NCI-H2171 treated with DMSO at 0.1 percent for 48 hours (cell line): ENCODE measurements at places on chromosomes 12 and 14.

- no peak for DNase-seq
These were observed 2.9 kb downstream of the NFKBIA start for GRCh38 chr14:35401422-35402265.

GRCh38 chr14:53531730-53532129, 378.6 kb upstream of the DDHD1 start:
- DNase-seq = no peak

DNA sequence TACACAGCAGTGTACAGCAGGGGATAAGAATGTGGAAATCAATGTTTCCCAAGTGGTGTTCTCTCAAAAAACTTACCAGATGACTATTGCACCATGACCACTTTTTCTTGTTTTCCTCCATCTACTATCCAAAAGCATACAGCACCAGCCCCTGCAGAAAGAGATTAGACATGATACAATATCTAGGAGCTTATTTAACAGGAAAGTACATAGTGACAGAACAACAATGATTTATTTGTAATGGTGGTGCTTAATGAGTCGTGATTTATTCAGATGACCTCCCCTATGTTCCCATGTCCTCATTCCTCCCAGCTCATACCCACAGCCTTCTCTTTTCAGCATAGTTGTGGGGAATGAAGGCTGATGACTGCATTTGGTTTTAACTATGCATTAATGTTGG, 413.6 kb downstream of the BTG1 start:
- no peak for DNase-seq

GRCh38 chr12:1606021-1606622, 11.7 kb upstream of the FBXL14 start:
- DNase-seq = peak; percentile 88

- DNase-seq = no peak
These were observed 14.8 kb downstream of the P2RX2 start for GRCh38 chr12:132633398-132633797.

- DNase-seq = no peak
These were observed 37.4 kb upstream of the BMP4 start for GRCh38 chr14:53993920-53994607.

DNA sequence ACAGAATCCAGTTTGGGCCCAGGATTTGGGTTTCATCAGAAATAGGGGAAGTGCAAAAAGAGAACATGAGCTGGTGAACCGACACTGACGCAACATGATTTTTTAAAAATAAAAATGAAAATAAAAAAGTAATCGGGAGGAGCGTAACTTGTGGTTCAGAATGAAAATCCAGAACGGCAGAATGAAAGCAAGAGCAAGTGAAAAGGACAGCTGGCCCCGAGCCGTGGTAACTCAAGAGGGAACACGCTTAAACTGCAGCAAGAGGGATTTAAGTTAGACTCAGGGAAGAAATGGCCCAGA, 1.6 kb downstream of the SLC6A12 start:
- DNase-seq = no peak

- no peak for DNase-seq
These were observed 327.2 kb downstream of the EMP1 start for GRCh38 chr12:13523536-13524307.

GRCh38 chr12:111224186-111225066, 144.5 kb downstream of the PHETA1 start:
- DNase-seq = peak; percentile 91

- no peak for DNase-seq
These were observed 8.7 kb downstream of the PGAM5 start for GRCh38 chr12:132719141-132719953.

- peak; percentile 98 for DNase-seq
These were observed 22.5 kb downstream of the MRPS35 start for GRCh38 chr12:27733052-27733656.

DNA sequence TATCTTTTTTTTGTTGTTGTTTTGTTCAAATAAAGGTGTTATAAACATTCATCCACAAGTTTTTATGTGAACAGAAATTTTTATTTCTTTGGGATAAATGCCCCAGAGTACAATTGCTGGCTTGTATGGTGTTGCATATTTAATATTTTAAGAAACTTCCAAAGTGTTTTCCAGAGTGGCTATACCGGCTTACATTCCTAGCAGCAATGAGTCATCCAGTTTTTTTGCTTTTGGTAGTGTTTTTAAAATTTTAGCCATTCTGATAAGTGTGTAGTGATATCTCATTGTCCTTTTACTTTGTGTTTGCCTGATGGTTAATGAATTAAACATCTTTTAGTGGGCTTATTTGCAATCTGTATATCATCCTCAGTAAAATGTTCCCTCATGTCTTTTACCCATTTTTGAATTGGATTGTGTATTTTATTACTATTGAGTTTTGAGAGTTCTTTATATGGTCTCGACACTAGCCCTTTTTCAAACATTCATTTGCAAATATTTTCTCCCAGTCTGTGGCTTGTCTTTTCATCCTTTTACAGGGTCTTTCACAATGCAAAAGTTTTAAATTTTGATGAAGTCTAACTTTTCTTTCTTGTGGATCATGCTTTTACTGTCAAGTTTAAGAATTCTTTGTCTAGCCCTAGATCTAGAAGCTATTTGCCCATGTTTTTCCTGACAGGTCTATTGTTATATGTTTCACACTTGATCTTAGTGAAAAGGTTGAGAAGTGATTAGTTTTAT, 29.5 kb downstream of the PPP4R4 start:
- DNase-seq = no peak

- no peak for DNase-seq
These were observed 22.4 kb downstream of the MAGOHB start for GRCh38 chr12:10590966-10591365.

DNA sequence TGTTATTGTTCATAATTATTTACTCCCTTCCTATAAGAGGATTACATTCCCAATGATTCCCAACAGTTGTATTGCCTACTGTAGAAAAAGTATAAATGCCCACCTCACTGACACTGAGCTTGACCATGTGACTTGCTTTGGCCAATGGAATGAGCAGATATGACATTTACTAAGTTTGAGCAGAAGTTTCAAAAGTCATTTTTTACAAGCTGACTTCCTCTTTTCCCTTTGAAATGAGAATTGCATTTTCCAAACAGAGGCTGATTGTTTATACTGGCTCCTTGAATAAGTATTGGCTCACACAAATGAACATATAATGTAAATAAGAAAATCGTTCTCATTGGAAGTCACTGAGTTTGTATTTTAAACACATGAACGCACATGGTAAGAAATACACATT, 116.4 kb upstream of the LRFN5 start:
- DNase-seq = no peak

DNA sequence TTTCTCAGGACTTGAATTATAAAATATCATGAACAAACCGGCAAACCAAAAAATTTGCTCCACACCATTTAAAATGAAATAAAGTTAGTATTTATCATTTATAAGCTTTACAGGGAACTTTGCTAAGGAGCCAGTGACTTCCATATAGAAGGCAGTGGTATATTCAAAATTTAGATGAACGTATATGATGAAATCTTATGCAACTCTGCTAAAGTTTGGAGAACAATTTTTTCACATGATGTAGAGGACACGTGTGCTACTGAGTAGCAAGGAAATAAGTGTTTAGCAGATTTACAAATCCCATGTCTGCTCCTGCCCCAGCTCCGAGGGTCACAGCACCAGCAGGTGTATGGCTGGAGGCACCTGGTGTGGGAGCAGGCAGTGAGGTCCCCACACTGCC, 70.8 kb upstream of the IFNG-AS1 start:
- DNase-seq = no peak

- DNase-seq = no peak
These were observed 508.1 kb downstream of the PCNX1 start for GRCh38 chr14:71415404-71415690.

- no peak for DNase-seq
These were observed 9.6 kb upstream of the PTPRB start for GRCh38 chr12:70646850-70647249.

DNA sequence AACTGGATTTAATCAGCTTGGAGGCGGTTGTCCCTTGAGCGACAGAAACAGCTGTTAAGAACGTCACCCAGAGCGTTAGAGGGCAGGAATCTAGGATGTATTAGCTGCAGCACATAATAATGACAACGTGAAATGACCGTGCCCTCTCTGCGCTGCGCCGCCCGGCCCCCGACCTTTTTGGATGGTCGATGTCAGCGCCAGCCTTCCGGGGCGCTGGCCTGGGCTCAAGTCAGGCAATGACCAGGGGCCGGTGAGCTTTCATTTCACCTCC, 427 bp upstream of the TMEM120B start:
- peak; percentile 51 for DNase-seq

GRCh38 chr14:82387699-82388098, 854.0 kb upstream of the SEL1L start:
- no peak for DNase-seq

DNA sequence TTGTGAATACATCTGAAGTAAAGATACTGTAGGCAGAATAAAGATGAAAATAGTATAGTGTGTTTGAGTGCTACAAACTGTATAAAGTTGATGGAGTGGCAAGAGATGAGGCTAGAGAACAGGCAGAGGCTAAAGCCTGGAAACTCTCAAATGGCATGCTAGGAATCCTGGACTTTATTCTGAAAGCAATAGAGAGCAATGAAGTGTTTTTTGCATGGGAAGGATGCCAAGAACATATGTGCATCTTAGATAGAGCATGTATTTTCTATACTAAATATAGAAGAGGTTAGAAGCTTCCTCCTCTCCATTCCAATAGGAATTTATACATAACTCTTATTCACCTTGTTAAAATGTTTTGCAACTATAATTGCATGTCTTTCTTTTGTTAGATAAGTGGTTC, 86.3 kb upstream of the TMTC2 start:
- DNase-seq = peak; percentile 49

DNA sequence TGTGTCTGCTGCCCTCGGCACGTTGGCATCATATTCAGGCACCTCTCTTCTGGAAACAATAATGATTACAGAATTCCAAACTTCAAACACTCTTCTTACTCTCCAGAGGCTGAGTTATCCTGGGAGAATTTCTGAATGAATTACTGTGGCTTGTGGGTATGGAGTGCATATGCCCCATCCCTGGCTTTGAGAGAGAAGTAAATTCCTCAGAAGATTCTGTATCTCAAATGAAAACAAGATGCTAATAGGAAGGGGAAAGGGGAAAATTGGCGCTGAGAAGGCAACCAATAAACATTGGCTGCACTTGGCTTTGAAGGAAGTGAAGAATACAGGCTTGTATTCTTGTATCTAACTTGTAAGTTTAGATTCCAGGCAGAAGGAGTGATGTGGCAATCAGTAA, 132.0 kb upstream of the NOVA1 start:
- DNase-seq = no peak

GRCh38 chr12:32988982-32989381, 92.4 kb upstream of the PKP2 start:
- DNase-seq = no peak

- peak; percentile 69 for DNase-seq
These were observed 226.1 kb downstream of the FOXN3 start for GRCh38 chr14:89190765-89191513.

- DNase-seq = no peak
These were observed 845 bp downstream of the TMX1 start for GRCh38 chr14:51240804-51241380.

- peak; percentile 5 for DNase-seq
These were observed 58.7 kb upstream of the KCNA5 start for GRCh38 chr12:4984971-4985370.

DNA sequence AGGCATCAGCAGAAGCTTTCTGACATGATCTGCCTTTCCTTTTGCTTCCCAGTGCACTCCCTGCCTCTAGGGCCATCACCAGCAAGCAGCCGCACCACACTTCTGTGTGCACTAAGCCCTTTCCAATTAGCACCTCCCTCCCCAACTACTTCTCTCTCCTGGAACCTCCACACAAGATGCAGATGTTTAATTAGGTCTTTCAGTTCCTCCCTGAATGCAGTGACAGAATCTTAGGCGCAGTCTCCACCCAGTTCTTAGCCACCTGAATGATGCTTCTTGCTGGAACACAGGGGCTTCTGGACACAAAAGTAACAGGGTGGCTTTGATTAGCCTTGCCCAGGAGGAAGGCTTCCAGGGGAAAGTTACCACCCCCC, 32.9 kb downstream of the NIN start:
- no peak for DNase-seq

DNA sequence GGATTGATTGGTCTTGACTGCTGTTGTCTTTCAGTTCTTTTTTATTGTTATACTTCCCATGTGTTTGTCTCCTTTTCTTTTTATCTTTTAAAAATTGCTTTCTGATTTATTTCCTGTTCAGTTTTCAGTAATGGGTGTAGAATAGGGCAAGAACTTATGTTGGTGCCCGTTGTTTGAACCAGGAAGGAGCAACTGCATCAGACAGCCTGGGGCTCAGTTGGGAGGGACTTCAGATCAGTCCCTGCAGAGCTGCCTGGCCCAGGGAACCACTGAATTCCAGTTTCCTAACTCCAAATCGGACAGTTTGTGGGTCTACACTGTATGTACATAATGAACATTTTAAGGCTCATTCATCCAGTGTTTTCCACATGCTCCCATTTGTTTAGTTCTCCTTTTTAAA, 64.9 kb downstream of the FBXO34 start:
- DNase-seq = no peak

- DNase-seq = no peak
These were observed 584.2 kb downstream of the DIO2 start for GRCh38 chr14:79627058-79627457.

DNA sequence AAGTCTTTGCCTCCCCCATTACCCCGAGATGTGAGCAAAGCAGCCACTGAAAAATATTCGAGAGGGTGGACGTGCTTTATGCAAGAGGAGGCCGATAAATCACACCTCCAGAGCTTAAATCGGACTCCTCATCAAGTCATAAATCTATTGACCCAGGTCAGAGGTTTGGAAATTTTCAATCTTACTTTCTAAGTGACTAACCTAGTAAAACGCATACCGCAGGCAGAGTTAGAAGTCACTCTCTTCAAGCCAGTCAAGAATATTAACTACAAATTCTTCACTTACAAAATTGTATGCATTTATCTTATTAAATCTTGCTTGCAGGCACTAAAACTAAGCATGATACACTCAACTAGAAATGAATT, 34.9 kb downstream of the GPHB5 start:
- no peak for DNase-seq

DNA sequence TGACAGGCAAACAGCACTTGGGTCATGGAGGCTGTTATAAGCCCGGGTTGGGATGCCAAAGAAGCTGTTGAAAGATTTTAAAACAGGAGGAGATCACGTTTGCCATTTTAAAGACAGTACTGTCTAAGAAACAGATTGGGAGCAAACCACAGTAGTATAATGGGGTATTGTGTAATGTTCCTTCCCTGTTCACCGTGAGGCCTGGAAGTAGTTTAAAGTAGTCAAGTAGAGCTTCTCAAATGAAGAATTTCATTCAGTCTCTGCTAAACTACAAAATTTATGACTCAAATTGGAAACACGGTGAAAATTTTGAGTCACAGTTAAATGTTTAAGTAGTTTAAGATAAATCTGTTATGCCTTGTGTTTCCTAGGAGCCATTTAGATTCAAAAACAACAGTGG, 35.8 kb downstream of the ATP2A2 start:
- no peak for DNase-seq

- DNase-seq = no peak
These were observed 2.7 kb downstream of the HECTD1 start for GRCh38 chr14:31204593-31205534.
